ENCODE measurements at places on chromosomes 2 and 18. TPM values are rescaled to one million over a fixed set of nuclear protein-coding genes. Genes with fewer than 3 reads are reported as not detected.

Gene ZNF532
- 41.1 TPM for total RNA-seq

Gene DIPK1C
- not detected for total RNA-seq

DNA sequence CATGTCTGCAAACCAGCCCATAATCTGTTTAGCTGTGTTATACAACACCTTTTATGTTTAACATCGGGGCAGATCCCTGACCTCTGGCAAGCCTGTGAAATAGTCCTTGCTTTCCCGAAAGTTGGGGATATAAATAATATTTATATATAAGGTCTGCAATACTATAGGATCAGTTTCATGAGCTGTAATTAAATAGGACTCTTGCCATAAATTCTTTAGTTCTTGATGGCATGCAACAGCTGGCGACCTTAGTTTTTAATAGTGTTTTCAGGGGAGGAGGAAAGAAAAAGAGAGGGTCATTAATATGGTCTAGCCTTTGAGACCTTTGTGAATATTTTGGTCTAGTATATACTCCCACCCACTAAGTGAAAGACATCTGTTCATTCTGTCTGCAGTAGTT is 166.5 kb downstream of the MTX2 start:
- H3K4me3 ChIP-seq: no peak overlapping the region
- no peaks in the 10 kb centered on the region for H3K27me3 ChIP-seq
- no peak for DNase-seq
- no peak overlapping the region for H3K27ac ChIP-seq
- H3K36me3 ChIP-seq: no peaks in the 10 kb centered on the region

DNA sequence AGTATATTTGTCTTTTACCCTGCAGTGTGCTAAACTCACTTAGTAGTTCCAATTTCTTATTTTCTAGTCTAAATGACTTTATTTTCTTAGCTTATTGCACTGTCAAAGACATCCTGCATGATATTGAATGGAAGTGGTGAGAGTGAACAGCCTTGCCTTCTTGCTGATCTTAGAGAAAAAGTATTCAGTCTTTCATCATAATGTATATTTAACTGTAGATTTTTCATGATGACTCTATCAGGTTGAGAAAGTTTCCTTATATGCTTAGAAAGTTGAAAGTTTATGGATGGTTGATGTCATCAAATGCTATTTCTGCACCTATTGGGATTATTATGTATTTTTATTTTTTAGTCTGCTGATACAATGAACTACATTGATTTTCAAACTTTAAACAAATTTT is 21.3 kb upstream of the COL3A1 start:
- no peak for DNase-seq
- no peaks in the 10 kb centered on the region for H3K36me3 ChIP-seq
- no peak overlapping the region for H3K4me3 ChIP-seq
- H3K4me1 ChIP-seq: no peaks in the 10 kb centered on the region
- H3K27ac ChIP-seq: no peak overlapping the region
- no peaks in the 10 kb centered on the region for H3K27me3 ChIP-seq

Measured in HFFc6 (cell line).